ENCODE measurements at places on chromosomes 12 and 14.

DNA sequence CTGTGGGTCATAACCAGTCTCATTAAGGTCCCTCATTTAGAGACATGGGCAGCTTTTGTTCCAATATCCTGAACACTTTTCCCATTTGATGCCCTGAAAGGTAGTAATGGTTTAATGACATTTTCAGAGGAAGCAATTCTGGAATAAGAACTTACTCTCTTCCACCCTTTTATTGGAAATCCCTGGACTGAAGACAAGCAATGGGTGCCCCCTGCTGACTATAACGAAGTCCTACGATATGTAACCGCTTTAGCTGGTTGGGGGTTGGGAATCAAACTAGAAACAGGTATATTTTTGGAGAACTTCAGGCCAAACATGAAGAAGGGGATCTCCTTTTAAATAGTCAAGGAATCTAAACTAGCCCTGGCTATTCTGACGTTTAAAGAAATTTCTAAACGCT lies 20.5 kb downstream of the SARNP start:
- peak; percentile 22 for DNase-seq

DNA sequence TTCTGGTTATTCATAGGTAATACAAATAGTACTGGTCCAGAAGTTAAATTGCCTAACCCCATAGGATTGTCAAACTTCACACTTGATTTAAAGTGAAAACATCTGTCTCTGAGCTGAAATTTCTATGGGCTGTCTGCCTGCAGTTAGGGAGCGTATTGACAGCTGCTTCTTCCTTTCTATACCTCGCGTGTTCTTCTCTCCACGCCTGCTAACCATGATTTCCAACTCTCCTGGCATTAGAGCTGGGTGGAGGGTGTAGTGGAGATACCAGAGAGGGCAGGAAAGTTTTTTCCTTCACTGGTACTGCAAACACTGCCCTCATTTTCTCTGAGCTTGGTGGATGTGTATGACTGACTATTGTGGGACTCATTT lies 429.0 kb upstream of the FBXO33 start:
- no peak for DNase-seq

DNA sequence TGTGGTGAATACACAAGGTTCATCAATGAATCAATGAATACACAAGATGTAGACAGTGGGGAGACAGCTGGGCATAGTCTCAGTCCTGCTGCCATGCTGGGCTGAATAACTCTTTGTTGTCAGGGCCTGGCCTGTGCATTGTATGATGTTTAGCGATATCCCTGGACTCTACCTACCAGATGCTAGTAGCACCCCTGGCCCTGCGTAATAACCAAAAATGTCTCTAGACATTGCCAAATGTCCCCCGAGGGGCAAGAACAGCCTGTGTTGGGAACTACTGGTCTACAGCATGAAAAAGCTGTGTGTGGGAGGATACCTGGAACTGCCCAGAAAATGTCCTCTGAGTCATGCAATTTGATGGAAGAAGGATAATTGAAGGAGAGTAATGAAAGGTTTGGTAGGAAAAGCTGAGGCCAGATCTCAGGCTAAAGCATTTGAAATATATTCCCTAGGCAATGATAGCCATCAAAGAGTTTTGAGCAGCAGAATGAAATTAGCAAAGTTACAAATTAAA lies 128.2 kb downstream of the TMEM30B start:
- DNase-seq, result no peak

DNA sequence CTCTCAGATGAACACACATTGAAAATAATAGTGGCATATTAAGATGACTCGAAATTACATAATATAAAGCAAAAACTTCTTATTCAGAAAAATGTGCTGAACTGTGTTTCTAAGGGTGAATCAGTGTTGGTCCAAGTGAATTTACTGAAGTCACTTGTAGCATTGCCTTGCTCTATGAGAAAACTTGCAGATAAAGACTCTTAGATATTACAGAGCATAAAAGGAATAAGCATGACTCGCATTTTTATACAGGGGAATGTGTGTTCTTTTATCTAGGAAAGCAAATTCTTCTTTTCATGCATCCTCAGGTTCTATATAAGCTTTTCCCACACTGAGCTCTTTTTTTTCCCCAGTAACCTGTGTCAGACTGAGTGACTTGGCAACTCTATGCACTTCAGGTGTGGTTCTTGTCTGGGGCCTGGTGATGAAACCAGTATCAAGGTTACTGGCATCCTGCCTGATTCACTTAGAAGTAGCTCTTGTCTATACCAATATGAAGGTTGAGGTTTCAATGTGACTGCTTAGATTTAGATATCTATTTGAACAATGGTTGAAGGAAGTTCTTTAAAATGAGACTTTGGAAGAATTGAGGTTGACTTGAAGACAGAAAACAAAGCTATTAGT lies 76.1 kb downstream of the OTOGL start:
- no peak for DNase-seq

DNA sequence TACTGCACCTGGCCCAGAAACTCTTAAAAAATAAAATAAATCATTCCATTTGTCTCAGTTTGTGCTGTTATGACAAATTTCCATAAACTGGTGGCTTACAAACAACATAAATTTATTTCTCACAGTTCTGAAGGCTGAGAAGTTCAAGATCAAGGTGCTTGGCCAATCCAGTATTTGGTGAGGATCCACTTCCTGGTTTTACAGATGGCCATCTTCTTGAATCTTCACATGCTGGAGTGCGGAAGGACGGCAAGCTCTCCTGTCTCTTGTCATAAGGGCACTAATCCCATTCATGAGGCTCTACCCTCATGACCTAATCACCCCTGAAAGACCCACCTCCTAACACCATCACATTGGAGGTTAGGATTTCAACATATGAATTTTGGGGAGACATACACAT lies 29.9 kb upstream of the MYBPC1 start:
- no peak for DNase-seq

DNA sequence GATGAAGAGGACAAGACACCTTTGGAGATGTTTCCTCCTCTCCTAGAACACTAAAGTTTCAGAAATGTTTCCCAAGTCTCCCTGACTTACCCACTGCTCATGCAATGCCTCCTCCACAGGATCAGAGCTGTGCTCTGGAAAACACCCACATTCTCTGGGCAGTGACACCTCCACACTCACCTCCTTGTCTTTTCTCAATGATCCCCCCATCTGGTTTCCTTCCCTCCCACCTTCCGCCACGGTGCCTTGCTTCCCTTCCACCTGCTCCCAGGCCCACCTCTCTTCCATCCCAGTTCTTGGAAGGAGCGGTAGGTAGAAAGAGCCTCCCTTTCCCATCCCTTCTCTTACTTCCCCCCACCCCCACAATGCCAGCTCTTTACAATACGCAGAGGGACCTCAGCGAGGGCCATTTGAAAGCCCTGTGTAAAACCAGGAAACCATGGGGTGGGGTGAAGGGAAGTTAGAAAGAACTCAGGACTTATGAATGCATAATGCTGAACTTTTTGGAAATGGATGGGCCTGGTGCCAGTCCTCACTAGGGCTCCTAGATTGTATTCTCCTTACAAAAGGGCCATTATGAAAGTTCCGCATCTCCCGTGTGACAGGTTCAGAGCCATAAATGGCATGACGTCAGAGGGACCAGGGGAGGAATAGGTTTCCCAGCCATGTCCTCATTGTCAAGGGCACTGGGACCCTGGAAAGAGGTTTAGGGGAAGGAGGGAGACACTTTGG lies 12.8 kb downstream of the FBLN5 start:
- no peak for DNase-seq

GRCh38 chr12:107448198-107448597 lies 237.4 kb upstream of the PWP1 start:
- DNase-seq, result no peak

GRCh38 chr14:70904373-70904772 lies 2.9 kb upstream of the PCNX1 start:
- no peak for DNase-seq

DNA sequence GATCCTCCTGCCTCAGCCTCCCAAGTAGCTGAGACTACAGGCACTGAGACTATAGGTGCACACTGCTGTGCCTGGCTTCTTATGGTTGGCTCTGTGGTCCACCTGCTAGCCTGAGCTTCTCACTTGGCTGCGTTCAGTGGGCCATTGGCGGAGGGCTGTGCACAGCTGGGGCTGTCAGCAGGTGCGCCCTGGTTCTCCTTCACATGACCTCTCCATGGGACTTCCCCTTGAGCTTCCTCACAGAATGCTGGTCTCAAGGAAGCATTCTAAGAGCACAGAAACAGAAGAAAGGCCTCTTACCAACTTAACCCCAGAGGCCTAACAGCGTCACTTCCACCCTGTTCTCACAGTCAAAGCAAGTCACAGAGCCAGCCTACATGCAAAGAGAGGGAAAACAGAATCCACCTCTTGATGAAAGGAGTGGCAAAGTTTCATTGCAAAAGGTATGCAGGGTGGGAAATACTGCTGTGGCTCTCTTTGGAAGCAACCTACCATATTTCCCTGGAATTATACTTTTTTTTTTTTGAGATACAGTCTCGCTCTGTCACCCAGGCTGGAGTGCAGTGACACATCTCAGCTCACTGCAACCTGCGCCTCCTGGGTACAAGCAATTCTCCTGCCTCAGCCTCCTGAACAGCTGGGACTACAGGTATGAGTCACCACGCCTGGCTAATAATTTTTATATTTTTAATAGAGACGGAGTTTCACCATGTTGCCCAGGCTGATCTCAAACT lies 9.3 kb downstream of the RILPL2 start:
- DNase-seq, result no peak

DNA sequence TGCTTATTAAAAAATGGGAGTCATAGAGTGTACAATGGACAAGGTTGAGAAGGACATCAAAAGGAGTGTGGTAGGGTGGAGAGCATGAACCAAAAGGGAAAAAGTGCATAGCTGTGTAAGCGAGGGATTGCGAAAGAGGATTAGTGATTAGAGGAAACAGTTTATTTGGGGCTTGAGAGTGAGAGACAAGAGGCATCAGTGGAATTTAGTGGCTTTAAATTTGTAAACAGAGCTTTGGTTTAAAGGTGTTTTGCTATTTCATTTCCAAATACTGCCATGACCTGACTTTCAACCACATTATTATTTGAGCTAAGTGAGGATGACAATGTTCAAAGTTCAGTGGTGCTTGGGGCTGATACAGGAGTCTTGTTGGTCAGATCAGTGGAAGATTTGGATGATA lies 53.4 kb downstream of the SLC16A7 start:
- DNase-seq, result no peak

GRCh38 chr12:6548556-6548955 lies 7.3 kb downstream of the IFFO1 start:
- DNase-seq, result no peak

DNA sequence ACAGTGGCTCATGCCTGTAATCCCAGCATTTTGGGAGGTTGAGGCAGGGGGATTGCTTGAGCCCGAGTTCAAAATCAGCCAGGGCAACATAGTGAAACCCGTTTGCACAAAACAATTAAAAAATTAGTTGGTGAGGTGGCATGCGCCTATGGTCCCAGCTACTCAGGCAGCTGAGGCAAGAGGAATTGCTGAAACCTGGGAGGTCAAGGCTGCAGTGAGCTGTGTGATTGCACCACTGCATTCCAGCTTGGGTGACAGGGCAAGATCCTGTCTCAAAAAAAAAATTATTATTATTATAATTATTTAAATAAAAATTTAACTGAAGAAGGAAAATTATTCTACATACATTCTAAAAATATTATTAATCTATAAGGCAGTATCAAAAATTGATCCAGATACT lies 164.1 kb downstream of the ITPR2 start:
- DNase-seq, result no peak

GRCh38 chr12:106780010-106780631 lies 5.6 kb downstream of the RIC8B start:
- no peak for DNase-seq

GRCh38 chr14:74290415-74290814 lies 12.3 kb downstream of the ABCD4 start:
- DNase-seq, result no peak

- DNase-seq, result no peak
These were observed 29.7 kb downstream of the CCDC85C start for GRCh38 chr14:99574099-99574880.

GRCh38 chr14:94548999-94549985 lies 11.9 kb upstream of the SERPINA4 start:
- DNase-seq, result no peak

DNA sequence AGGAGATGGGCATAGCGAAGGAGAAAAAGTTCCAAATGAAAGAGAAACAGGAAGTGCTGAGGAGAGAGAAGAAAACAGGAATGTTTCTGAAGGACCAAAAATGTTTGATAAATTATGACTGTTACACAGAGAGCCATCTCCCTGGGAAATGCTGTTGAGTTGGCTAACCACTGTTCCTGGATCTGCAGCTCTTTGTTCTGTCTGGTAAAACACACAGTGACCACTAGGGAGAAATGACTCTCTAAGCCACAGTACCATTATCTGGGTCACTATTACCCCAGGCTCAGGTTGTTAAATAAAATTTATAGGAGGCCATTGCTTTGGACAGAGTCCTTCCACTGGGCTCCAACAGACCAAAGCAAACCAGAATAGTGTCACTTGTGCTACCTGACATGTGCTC lies 219.3 kb downstream of the CRADD start:
- DNase-seq, result no peak

DNA sequence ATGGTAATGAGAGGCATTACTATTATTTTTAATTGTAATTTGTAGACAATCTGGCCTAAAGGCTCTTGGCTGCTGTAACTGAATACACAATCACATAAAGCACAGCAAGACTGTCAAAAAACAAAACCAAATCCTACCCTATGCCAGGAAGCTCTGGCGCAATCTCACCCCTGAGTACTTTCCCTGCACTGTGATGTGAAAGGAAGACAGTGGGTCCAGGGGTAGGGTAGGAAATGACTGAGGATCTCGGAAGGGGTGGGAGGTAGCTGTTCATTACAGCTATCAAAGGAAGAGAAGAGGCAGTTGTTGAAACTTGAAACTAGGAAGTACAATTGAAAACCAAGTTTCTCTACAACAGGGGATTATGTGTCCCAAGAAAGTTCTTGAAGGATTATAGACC lies 202.8 kb downstream of the ANO2 start:
- DNase-seq, result no peak

DNA sequence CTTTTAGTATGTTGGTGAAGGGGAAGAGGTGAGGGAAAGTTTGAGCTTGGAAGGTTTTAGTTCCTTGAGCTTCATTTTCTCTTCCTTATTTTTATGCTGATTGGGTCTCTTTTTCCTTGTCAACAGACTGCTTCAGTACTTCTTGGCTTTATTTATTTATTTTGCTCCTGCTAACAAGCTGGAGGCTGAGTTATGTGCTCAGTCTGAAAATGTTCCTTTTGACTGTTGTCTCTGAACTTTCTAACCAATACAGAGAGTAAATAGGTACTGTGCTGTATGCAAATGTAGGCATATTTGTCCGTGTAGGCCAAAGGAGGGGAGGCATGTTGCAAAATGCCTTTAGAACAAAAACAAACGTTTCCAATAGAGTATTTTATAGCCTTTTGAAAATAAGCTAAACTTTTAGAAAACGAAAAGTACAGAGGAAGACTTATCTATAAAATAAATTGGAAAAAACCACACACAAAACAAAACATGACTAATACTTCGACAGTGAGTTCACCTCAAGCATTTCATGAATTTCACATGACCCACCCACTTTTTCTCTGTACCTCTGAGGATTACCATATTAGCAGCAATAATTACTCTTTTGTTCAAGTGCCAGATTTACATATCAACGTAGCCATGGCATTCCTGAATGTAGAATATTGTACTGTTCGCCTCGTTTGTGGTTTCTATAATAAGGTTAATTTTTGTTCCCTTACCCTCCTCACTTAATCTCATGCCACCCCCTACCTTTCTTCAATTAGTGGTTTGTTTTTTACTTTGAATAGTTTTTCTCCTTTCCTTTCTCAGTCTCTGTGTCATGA lies 4.7 kb upstream of the CREBL2 start:
- no peak for DNase-seq

- no peak for DNase-seq
These were observed 117.3 kb upstream of the ARID2 start for GRCh38 chr12:45612044-45612794.
